ENCODE measurements at places on chromosomes 1 and 21. TPM values are rescaled to one million over a fixed set of nuclear protein-coding genes. Genes with fewer than 3 reads are reported as not detected.

Gene KCNA2
- not detected for total RNA-seq

Gene RYR2
- total RNA-seq: not detected

Gene SCAF4
- total RNA-seq: 10.8 TPM

Gene OR6N1
- not detected for total RNA-seq

Gene FCN3
- total RNA-seq: not detected

Gene AKR7A3
- 0.88 TPM for total RNA-seq

Gene ELAVL4
- total RNA-seq: not detected

Gene GIPC2
- 0.15 TPM for total RNA-seq

Gene CASZ1
- total RNA-seq: 5.7 TPM

Gene GBP5
- total RNA-seq: 3.0 TPM

Gene TMEM234
- total RNA-seq: 15.9 TPM

Gene SLC5A9
- not detected for total RNA-seq

Gene USH2A
- not detected for total RNA-seq

DNA sequence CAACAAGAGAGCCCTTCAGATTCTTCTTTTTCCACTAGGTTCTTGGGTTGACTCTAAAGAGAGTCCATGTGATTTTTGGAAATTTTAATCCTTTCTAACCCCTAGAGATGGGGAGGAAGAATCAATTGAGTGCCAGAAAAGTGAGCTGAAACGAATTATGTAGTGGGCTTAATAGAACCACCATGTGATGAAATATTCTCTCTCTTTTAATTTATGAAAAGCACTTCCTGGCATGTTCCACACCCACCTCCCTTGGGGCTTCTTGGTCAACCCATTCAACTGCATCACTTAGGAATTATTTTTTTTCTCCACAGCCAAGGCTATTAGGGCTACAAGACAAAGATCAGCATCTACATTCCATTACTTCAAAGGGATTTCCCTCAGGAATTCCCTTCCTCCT lies 79.6 kb downstream of the ZC3H11B start:
- DNase-seq: no peak

GRCh38 chr1:145702826-145703225 lies 4.3 kb downstream of the PDZK1 start:
- DNase-seq: no peak

- DNase-seq: no peak
Observed at GRCh38 chr1:67188137-67188536, 21.9 kb downstream of the IL23R start.

- no peak for DNase-seq
Observed at GRCh38 chr1:117051224-117052064, 8.7 kb upstream of the TTF2 start.

- no peak for DNase-seq
Observed at GRCh38 chr1:151043163-151043562, 4.4 kb upstream of the C1orf56 start.

GRCh38 chr1:232168508-232168907 lies 461.4 kb downstream of the SIPA1L2 start:
- no peak for DNase-seq

GRCh38 chr1:202966006-202966898 lies 805 bp downstream of the CYB5R1 start:
- DNase-seq: no peak

DNA sequence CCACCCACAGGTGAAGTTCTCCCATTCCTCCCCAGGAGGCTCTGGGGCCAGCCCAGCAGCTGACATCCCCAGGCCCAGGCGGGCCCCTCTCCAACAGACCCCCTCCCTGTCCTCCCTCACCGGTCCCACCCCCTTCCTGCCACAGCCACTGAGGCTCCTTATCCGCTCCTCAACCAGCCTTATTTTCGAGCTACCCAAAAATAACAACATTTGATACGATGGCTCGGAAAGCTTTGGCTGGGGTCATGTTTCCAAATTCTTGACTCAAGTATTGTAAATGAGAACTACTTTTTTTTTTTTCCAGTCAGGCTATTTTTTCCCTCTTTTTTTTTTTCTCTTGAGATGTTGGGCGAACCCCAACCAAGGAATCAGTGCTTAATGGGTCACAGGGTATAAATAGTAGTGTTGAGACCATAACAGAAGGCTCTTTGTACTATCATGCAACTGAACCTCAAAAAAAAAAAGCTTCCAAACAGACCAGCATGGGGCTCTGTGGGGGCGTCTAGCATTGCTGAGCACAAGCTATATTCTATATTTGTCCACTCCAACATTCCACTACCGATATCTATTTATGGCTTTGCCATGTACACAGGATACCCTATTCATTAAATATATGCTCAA lies 27.2 kb downstream of the IRF2BP2 start:
- no peak for DNase-seq

DNA sequence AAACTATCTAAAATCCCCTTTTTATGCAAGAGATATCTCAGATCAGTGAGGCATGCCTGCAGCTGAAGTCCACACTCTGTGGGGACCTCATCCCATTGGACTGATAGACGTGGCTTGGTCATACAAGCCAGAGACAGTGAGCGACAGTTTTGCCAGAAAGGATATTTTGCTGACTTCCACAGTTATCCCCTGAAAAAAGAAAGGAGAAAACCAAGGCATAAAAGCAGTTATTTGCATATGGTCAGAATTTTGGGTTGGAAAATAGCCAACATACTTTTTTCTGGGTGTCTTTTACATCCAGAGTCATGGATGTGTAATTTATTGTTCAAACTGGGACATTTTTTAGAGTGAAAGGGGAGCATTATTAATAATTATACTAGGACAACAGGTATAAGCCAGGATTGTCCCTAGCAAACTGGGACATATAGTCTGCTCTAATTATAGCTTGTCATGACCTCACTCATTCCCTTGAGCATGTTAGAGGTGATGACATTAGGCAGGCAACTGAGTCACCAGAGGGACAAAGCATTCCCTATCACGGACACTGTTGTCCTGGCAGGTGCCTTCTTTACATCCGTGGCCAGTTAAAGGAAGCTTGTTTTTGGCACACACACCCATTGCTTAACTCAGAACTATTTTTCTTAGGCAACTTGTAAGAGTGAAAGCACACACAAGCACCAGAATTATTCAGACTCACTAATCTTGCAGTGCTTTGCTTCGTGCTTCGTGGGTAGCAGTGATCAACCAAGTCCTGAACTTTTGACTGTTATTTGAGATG lies 65.5 kb downstream of the PRRX1 start:
- DNase-seq: no peak

DNA sequence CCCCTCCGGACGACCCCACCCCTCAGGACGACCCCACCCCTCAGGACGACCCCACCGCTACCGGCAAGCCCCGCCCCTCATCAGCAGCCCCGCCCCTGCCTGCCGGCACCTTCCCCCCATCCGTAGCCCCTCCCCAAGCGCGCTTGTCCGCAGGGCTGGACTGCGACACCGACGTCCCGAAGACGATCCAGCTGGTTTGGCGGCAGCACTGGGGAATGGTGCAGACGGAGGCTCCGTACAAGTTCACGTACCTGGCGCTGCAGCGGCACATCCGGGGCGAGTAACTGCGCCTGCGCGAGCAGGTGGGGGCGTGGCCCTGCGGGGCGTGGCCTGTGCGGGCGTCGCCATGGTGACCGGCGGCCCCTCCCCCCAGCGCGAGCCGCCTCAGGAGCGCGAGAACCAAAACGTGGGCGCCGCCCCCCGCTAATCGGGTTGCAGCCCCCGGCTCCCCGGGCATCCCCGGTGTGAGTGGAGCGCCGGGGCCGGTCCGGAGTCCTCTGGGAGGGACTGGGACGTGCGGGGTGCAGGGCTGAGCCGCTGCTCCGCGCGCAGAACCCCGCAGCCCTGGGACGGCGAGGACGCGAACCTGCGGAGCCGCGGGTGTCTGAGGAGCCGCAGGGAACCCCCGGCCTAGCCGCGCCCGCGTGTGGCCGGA lies 4.9 kb downstream of the RNF223 start:
- DNase-seq: no peak

GRCh38 chr1:155295942-155296267 lies 5.3 kb downstream of the PKLR start:
- no peak for DNase-seq

DNA sequence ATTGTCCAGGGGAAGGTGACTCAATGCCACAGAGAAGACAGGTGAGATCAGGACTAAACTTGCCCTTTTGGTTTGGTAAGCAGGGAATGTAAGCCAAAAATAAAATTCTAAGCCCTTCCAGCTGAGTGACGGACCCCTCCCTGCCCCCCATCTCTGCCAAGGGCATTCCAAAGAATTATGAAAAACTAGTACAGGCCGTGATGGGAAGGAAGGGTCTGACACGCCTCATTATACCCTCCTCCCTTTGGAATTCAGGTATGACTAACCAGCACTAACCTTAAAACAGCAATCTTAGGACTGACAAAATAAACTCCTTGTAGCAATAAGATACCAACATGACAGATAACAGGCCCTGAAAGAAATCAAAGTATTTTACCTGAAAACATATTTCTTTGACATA lies 99.6 kb downstream of the GABPA start:
- no peak for DNase-seq
